ENCODE measurements at places on chromosomes 12 and 14.

DNA sequence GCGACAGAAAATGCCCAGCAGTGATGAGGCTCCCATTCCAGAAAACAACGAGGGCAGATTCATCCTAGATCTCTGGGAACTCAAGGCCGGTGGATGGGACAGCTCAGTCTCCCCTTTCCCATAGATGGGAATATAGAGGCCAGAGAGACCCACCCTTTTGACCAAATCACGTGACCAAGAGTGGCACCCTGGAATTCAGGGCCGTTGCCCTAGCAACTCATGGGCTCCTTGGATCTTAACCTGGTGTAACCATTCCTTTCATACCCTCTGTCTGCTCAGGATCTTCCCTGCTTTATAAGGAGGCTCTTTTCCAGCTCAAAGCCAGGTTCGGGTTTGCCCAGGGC is 8.4 kb upstream of the LRTM2 start:
- no peak for DNase-seq

DNA sequence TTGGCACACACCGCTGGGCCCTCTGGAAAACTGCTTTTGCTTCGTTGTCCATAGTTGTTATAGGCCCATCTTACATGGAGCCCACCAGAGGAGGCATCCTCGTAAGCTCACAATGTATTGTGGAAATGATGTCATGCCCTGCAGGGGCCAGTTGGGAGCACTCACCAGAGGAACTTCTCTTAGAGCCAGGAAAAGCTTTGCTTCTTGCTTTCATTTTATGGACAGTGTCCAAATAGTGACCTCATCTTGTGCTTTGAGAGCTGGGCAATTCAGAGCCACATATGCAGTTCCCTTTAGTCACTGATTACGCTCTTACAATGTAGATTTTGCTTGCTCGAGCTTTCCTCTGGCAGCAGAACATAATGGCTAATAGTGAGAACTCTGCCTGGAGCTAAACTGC is 275.6 kb downstream of the AACS start:
- DNase-seq, result no peak

DNA sequence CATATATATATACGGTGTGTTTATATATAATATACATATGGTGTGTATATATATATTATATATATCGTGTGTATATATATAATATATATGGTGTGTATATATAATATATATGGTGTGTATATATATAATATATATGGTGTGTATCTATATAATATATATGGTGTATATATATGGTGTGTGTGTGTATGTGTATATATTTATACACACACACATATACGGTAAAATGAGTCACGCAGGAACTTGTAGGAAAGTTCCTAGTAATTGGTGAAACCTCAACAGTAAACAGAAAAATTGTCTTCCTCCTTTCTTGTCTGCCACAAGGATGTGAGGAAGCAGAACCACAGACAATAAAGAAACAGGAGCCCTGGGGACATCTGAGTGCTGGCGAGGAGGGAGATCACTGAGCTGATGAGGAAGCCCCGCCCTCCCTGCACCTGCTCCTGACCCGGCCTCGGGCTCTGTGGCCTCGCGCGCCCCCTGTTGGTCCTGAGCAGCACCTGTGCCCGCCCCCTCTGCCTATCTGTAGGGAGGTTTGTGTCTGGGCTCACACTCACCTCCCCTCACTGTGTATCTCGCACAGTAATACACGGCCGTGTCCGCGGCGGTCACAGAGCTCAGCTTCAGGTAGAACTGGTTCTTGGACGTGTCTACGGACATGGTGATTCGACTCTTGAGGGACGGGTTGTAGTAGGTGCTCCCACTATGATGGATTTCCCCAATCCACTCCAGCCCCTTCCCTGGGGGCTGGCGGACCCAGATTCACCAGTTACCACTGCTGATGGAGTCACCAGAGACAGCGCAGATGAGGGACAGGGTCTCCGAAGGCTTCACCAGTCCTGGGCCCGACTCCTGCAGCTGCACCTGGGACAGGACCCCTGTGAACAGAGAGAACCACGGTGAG is 1079.4 kb downstream of the TMEM121 start:
- DNase-seq, result peak; percentile 75

DNA sequence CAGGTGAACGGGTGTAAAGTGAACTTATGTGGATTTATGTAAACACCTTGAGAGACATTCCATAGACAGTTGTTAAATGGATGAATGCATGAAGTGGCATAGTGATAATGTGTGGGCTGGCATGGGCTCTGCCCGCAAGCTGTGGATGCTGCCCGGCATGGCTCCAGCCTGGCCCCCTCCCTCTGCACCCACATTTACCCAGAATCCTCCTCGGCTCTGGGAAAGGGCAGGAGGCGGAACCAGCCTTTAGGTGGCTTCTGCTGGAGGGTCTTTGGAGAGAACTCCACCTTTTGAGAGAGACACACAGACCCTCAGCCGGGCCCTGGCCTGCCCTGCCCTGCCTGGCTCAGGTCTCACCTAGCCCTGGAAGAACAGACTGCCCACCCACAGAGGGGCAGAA is 18.7 kb downstream of the RASAL1 start:
- DNase-seq, result no peak

DNA sequence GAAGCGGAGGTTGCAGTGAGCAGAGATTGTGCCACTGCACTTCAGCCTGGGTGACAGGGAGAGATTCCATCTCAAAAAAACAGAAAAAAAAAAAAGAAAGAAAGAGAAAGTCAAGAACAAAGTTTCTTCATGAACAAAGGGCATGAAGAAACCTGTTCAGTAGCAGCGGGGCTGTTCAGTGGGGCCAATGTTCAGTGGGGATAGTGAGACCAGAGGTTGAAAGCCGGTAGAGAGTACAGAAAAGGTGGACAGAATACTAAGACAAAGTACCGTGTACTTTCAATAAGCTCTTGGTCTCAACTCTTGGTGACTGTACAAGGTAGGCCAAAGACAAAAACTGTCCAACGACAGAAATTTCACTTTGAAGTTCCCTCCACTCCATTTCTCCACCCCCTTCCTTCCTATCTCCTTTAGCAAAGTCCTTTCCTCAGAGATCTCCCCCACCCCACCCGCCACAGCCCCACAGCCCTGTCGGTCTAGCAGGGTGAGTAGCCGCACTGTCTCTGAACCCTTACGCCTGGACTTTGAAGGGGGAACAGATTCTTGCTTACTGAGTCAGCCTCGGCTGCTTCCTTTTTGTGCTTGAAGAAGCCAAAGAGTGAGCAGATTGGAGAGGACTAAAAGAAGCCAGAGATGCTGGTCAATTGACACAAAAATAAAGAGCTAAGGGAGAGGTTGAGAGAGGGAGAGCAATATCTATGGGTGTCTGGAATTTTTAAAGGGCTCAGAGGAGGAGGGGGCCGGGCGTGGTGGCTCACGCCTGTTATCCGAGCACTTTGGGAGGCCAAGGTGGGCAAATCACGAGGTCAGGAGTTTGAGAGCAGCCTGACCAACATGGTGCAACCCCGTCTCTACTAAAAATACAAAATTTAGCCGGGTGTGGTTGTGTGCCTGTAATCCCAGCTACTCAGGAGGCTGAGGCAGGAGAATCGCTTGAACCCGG is 44.2 kb upstream of the FOS start:
- no peak for DNase-seq

- no peak for DNase-seq
Observed at GRCh38 chr14:76292561-76292960, 83.4 kb upstream of the ESRRB start.

DNA sequence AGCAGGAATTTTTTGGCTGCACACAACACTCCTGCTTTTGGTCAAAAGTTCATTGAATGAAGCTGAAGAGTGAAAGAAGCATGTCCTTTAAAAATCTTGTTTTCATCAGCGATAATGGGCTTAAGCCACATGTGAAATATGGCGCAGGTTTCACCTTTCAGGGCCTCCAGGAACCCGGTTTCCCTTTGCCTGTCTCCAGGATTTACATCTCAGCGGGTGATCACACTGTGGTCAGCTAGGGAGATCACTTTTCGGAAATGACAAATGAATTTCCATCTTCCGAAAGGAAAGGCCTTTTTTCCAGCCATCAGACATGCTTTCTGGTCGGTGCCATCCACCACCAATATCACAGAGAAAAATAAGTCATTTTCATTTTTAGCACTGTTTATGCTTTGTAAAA is 727.1 kb upstream of the TBX3 start:
- DNase-seq, result no peak

DNA sequence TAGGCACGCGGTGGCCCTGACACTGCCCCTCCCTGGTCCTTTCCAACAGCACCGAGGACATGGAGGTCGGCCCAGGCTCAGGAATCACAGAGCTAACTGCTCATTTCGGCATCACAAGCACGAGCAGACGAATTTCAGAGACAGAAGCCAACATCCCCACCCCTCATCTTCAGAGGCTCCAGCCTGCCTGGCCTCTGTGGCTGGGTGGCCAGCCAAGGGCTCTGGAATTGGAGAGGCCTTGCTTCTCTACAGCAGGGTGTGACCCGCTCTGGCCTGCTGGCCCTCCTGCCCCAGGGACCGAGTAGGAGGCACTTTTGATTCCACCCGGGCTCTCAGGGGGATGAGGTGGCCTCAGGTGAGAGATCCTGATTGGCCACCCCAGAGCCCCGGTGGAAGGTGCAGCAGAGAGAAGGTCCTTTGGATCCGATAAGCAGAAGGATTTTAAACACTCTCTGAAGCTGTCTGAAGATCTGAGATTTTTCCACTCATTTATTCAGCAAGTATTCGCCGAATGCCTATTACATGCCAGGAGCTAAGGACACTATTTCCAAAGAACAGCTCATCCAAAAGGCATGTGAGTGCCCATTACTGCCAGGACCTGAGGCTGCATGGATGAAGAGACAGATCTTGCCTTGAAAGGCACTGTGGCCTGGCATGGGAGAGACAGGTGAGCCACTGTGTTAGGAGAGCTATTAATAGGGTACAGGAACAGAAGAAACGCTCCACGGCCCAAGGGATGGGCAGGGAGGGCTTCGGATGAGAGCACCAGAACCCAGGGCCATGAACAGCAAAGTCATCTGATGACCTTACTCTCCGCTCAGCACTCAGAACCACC is 10.2 kb downstream of the BAG5 start:
- no peak for DNase-seq

- DNase-seq, result peak; percentile 49
Observed at GRCh38 chr14:89773644-89774316, 180.8 kb downstream of the EFCAB11 start.

DNA sequence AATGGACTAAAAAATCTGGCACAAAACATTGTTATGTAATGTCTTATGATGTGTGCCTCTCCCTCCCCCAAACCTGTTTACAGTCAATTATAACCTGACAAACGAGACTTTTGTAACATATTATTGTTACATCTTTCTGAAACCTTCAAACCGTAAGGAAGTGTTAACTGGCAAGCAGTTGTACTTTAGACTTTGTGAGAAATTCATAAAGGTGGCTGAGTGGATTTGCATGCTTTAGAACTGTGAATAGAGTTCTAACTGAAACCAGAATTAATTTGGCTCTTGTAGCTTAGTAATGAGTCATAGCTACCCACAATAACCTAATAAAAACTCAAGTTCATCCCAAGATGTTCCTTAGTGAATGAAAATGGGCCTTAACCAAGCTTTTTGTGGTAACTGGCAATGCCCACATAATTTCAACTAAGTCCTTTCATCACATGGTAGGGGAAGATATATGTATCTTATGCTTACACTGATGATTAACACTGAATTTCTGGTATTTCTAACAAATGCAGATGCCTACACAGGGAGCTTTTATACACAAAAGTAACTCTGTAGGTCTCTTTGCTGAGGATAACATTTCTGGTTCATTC is 29.7 kb downstream of the RAD9B start:
- DNase-seq, result no peak

DNA sequence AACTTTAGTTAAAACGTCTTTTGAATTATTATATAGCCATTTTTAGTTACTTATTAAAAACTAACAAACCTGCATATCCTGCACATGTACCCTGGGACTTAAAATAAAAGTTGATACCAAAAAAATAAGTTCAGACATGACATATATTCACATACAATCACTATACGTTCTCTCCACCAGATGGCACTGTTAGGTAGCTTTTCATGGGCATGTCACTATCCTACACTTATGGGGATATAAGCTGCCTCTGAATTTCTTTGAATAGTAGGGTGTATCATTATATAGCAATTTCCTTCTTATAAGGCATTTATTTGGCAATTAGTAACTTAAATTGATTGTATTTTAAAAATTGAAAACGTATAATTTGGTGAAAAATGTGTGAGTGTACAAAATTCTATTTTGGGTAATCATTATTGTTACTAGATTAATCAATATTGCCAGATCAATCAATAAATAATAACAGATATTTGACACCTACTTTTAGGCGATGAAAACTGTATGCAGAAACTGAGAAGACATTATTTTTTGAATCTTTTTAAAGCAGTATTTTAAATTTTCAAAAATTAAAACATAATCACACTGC is 31.8 kb upstream of the OR10A7 start:
- DNase-seq, result peak; percentile 62

DNA sequence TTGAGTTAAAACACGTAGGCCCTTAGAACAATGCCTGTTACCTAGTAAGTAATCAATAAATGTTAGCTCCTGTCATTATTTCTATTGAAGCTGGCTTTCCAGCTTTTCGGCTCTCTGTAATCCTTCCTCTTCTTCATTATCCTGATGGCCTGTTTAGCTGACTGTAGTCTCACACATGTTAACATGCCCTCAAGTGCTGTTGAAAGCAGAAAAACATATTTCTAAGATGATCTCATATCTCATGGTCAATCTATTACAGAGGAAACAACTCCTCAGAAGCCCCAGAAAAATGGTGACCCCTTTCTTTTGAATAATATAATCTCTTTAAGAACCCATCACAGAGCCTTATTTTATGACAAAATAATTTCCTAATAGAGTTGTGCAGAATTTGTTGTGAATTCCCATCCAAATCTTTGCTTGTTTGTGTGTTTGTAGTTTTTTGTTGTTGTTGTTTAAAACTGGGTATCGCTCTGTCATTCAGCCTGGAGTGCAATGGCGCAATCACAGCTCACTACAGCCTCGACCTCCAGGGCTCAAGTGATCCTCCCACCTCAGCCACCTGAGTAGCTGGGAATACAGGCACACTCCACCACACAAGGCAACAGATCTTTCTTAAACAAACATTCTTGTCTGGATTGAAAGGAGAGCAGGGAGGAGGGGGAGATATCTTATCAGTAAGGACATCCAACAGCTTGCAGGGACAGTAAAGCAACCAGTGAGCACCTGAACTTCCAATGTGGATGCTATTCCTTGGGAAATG is 242.5 kb upstream of the CAND1 start:
- DNase-seq, result no peak

- no peak for DNase-seq
Observed at GRCh38 chr12:116630762-116631161, 71.6 kb downstream of the MAP1LC3B2 start.

DNA sequence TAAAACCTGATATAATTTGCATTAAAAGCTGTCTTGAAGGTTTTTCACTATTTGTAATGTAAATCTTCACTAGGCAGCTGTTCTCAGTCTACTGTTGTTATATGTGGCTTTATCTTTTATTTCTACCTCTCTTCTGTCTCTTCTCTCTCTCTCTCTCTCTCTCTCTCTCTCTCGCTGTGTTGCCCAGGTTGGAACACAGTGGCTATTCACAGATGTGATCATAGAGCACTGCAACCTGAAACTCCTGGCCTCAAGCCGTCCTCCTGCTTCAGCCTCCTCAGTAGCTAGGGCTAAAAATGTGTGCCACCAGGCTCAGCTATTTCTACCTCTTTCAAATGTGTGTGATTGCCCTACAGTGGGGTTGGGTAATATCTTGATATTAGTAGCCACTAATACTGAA is 21.1 kb downstream of the FUT8 start:
- no peak for DNase-seq

GRCh38 chr12:112350593-112351592 is 31.3 kb downstream of the HECTD4 start:
- DNase-seq, result no peak

Measured in CD4-positive, alpha-beta memory T cell (primary cell).